Activated T-helper 1 cell treated with anti-CD3 and anti-CD28 coated beads, Interleukin-2, amount 50 U/mL, for 16 hours (primary cell): ENCODE measurements at places on chromosomes 1 and 21.

GRCh38 chr1:198175423-198176170, 18.8 kb downstream of the NEK7 start:
- DNase-seq, result no peak

GRCh38 chr1:99788896-99789295, 22.5 kb upstream of the FRRS1 start:
- no peak for DNase-seq

DNA sequence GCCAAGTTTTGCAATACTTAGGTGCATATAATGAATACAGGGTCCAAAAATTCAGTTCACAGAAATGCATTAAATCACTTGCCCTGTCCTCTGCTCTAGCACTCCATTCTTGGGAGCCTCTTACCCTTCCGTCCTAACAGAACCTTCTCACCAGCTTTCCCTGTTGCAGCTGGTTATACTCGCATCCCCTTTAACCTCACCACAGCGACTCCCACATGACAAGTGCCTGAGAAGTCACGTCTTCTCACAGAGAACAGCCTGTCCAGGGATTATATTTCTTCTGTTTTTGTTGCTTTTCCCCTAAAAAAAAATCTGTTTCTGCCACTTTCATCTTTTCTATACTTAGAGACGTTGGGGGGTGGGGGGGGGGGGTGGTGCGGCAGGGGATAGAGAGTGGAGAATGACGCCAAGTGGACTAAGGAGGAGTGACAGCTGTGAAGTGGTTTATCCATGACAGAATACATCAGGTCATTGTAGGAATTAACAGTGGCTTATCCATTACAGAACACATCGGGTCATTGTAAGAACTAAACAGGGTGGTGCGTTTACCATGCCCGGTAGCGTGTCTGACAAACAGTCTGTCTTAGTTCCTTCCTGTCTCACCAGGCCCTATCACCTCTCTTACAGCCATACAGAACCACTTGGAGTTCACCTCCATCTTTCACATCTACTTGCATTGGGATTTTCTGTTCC, 117.6 kb downstream of the UBE2U start:
- no peak for DNase-seq

- no peak for DNase-seq
These were observed 7.7 kb upstream of the PRMT2 start for GRCh38 chr21:46627726-46628125.

- DNase-seq, result peak; percentile 51
These were observed 15.6 kb downstream of the RD3 start for GRCh38 chr1:211476200-211476849.

GRCh38 chr21:36841866-36842265, 124.6 kb downstream of the HLCS start:
- DNase-seq, result no peak

DNA sequence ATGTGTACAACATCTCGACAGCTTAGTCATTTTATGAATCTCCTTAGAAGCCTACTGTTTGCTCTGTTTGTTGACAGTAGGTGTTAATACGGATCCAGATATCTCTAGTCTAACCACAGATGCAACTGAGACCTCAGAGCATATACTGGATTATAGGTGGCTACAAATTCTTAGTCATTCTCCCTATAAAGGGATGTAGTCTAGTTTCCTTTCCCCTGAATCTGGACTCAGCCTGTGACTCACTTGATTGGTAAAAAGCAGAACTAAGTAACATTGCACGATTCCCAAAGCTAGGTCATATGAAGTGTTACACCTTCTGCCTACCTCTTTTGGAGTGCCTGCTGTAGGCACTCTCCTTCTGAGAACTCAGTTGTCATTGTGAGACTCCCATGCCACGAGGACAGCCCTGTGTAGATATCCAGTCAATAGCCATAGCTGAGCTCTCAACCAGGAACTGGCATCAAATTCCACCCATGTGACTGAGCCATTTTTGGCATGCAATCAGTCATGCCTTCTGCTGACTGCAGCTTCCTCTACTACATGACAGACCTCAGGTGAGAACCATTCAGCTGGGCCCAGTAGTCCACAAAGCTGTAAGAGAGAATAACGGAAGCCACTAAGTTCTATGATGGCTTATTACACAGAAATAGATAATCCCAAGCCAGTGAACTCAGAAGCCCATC, 135.9 kb upstream of the CHRM3 start:
- no peak for DNase-seq

- DNase-seq, result no peak
These were observed 20.9 kb upstream of the TSPEAR start for GRCh38 chr21:44732263-44732662.

GRCh38 chr1:67472056-67472455, 41.9 kb upstream of the SERBP1 start:
- no peak for DNase-seq

DNA sequence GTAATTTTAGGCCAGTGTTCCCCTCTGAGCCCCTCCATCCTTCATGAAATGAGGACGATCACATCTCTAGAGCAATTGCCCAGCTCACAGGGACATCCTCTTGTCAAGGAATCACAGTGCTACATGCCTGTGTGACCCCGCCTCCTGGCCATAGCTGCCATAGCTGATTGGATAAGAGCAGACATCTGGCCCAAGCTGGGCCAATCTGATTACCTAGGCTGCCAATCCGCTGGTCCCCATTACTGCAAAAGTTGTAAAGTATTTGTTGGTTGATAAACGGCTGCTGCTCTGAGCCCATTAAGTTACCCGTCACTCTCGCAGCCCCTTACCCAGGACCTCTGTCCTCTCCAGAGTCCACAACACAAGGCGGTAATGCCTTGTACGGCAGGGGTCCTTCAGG, 8.3 kb downstream of the NT5C1A start:
- DNase-seq, result no peak

DNA sequence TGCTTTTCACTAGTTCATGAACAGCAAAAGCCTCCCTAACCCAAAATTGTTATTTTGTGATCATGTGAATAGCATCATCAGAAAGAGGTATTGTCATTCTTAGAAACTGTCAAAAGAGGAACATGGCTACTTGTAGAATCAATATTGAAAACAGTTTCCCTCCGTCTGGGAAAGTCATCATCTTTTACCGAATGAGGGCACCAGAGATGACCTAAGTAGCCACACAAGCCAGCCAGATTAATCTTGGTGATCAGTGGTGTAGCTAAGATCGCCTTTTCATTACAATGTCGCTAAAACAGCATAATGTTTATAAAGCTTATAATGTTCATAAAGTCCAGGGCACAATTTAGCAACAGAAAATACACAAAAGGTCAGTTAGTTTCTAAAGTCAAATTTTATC, 136.1 kb downstream of the SIPA1L2 start:
- DNase-seq, result no peak

GRCh38 chr1:14697353-14697752, 98.9 kb downstream of the KAZN start:
- no peak for DNase-seq

- DNase-seq, result no peak
These were observed 16.8 kb upstream of the TAS1R2 start for GRCh38 chr1:18876210-18876609.

- DNase-seq, result no peak
These were observed 411.0 kb downstream of the LMO4 start for GRCh38 chr1:87739704-87740103.

DNA sequence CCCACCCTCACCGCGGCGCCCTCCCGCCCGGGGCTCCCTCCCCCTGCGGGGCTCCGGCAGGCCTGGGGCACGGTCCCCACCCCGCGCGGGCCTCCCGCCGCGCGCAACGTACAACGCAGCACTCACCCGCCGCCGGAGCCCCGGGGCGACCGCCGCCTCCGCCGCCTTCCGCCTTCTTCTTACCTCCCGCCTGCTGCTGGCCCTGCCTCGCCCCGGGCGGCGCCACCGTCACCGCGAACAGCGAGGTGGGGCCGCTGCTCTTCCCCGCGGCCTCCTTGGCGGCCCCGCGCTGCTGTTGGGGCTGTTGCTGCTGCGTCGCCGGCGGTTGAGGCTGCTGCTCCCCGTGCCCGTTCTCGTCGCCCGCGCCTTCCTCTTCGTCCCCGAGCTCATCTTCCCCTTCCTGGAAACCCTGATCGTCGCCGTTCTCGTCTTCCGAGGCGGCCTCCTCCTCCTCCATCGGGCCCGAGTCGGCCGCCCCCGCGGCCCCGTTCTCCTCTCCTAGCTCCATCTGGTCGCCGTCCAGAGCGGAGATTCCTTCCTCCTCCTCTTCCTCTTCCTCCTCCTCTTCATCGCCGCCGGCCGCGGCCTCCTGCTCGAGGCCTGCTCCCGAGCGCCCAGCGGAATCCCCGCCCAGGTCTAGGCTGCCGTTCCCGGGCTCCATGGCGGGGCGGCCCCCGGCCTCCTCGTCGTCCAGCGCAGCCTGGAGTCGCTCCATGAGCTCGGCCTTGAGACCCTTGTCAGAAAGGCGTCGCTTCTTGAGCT, 671 bp downstream of the HNRNPU start:
- DNase-seq, result peak; percentile 24

- no peak for DNase-seq
These were observed 689 bp upstream of the ZNF644 start for GRCh38 chr1:91022518-91022929.

DNA sequence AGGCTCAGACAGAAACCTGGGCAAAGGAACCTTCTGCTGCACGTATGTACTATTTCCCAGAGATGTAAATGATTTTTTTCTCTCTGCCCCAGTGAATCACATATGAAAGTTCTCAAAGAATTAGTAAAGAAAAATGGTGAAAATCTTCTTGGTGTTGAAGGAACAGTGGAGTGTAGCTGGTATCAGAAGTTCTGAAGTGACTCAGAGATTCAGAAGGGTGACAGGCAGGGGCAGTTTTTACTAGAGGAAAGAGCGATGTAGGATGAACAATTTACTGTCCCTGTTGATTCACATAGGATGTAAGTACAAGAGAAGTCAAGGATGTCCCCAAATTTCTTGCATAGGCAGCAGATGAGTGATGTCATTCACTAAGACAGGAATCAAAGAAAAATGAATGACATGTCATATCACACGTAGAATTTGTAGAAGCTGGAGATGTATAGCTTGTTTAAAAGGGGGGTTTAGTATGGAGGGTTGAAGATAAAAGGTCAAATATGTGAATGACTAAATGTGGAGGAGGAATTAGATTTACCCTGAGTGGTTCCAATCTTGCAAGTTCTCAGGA, 26.4 kb downstream of the WLS start:
- no peak for DNase-seq

- no peak for DNase-seq
These were observed 153.4 kb downstream of the ZC3H11B start for GRCh38 chr1:219459351-219460080.

- DNase-seq, result no peak
These were observed 18.5 kb downstream of the TNFRSF1B start for GRCh38 chr1:12185036-12185917.

DNA sequence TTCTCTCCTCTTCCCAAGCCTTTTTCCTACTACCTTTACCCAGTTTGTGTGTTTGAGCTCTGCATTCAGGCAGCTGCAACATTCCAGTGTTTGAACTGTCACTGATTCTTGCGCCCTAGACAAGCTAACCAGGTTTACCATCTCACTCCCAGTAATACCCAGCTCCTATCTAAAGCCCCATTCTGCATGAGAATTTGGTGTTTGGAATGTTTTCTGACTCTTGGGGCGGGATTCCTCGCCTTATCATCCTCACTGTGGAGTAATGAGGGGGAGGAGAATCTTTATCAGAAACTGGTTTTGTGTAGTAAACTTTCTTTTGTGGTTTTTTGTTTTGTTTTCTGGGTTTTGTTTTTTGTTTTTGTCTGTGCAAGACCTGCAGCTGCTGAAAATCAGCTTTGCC, 36.5 kb downstream of the NCF2 start:
- no peak for DNase-seq

GRCh38 chr1:199639453-199639852, 388.1 kb upstream of the NR5A2 start:
- DNase-seq, result no peak

DNA sequence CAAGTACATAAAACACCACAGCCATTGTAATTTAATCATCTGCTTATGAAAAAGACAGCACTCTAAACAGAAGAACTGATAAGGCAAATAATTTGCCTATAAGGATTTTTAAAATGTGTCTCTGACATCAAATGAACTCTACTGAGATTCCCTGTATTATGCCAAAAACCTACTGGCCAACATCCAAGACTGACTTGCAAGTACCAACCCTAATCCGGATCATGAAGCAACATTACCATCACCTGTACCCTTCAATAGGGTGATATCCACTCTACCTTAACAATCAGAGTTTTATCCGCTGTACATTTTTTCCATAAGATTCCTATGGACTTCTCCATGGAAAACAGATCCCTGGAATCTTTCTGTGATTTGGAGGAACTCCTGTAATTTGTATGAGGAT, 4.6 kb downstream of the RGS7 start:
- DNase-seq, result no peak

- no peak for DNase-seq
These were observed 85.4 kb downstream of the TBX15 start for GRCh38 chr1:118902711-118903191.

DNA sequence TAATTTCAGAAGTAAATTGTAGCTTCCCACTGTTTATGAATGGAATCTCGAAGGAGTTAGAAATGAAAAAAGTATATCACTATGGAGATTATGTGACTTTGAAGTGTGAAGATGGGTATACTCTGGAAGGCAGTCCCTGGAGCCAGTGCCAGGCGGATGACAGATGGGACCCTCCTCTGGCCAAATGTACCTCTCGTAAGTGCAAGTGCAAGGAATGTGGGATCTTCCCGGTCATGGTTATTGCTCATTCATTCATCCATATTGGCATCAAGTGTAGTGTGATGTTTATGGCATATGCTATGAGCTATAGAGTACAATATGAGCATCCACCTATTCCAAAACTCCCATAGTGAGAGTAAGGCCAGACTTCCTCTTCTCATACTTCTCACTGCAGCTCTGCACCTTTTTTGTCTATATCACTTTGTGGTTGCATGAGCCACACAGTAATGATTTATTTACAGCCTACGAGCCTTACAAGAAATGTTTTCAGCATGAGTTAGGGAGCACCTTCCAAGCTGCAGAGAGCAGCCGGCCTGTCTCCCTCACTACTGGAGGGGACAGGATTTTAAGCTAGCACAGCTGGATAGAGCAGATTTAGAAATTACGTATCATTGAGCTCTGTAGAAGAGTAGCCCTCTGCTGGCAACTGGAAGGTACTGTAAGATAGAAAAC, 24.9 kb upstream of the CR1L start:
- no peak for DNase-seq

GRCh38 chr1:29675481-29676263, 439.4 kb downstream of the PTPRU start:
- DNase-seq, result no peak

GRCh38 chr1:18786149-18786548, 73.3 kb downstream of the TAS1R2 start:
- DNase-seq, result no peak

DNA sequence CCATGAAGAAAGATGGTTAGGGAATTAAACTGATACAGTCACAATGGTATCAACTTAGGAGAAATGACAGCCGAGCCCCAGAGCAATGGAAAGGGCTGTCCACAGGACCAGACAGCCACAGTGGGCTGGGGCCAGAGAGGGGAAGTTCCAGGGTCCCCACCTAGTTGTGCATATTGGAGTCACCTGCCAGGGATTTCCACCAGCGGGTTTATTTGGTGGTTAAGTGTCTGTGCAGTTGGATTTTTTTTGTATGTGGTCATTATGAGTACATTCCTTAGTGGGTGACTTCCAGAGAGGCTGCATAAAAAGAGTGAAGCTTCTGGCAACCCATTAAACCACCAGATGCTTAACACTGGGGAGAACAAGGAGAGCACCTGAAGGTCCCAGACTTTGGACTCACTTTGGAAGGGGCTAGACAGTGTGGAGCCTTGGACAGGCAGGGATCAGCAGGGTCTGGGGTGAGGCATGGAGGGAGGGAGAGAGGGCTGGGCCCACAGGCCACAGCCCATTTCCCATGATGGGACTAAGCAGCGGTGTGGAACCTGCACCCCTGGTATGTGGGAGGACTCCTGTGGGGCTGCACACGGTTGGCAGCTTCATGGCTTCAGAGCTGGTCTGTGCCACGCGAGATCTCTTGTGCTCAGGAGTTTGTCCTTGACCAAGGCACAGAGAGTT, 7.8 kb upstream of the PTTG1IP start:
- DNase-seq, result no peak
